ENCODE measurements at places on chromosomes 5 and 9.
A peak's percentile ranks its signal among the peaks of the same experiment; 100 is the strongest.

DNA sequence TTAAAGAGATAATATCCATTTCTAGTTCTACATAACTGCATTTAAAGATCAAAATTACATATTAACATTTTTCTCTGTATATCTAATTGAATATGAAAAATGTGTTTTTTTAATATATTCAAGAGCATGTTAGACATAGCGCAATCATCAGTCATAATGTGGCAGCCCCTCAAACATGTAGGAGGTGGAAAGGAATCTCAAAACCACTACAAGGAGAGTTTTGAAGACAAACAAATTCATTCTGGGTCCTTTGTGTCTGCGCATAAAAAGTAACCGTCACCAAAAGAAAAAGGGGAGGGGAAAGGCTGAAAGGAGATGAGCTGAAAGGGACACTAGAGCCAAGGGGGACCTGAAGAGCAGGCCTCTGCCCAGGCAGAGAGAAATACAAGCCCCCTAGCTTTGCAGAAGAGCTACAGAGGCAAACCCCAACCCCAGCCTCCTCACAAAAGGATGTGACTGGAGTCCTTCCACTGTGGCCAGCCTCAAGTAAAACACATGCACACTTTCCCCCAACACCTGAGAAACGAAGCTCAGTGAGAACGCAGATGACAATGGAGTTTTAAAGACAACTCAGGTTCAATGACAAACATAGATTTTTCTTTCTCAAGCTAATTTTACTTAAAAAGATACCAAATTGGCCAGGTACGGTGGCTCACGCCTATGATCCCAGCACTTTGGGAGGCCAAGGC lies 62.0 kb downstream of the MAPKAP1 start:
- DNase-seq: no peak

DNA sequence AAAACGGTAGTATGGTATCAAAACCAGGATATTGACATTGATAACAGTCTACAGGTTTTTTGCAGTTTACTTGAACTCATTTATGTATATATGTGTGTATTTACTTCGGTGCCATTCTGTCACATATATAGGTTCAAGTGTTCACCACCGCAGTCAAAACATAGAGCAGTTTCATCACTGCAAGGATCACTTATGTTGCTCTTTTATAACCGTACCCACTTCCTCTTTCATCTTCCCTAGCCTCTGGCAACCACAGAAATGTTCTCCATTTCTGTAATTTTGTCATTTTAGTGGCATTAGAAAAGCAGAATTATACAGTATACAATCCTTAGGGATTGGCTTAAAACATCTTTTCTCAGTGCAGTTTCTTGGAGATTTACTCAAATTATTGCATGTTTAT lies 90.3 kb downstream of the SH3GL2 start:
- DNase-seq: no peak

DNA sequence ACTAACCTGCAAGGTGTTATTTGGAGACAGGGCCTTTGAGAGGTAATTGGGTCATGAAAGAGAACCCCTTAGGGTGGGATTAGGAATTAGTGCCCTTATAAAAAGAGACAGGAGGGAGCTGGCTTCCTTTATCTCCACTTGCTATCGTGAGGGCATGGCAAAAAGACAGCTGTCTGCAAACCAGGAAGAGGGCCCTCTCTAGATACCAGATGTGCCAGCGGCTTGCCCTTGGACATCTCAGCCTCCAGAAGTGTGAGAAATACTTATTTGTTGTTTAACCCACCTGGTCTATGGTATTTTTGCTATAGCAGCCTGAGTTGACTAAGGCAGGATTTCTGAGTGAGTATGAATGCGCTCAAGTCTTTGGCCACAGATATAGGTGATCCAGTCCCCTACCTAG lies 978 bp upstream of the RGS14 start:
- DNase-seq: no peak

DNA sequence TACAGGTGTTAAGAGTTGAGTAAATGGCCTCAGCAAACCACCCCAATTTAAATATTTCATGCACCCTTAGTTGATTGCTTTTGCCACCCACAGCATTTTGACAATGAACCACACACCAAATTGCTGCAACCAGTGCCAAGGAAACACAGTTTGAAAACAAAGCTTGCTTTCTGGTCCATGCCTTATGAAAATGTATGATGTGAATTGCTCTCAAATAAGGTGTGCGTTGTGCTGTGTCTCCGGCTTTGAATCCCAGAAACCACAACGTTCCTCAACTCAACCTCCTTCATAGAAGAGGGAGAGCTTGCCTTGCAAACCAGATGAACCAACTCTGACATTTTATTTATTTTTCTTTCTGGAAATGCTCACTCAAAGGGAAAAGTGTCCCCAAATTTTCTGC lies 762.7 kb downstream of the TLE1 start:
- no peak for DNase-seq

DNA sequence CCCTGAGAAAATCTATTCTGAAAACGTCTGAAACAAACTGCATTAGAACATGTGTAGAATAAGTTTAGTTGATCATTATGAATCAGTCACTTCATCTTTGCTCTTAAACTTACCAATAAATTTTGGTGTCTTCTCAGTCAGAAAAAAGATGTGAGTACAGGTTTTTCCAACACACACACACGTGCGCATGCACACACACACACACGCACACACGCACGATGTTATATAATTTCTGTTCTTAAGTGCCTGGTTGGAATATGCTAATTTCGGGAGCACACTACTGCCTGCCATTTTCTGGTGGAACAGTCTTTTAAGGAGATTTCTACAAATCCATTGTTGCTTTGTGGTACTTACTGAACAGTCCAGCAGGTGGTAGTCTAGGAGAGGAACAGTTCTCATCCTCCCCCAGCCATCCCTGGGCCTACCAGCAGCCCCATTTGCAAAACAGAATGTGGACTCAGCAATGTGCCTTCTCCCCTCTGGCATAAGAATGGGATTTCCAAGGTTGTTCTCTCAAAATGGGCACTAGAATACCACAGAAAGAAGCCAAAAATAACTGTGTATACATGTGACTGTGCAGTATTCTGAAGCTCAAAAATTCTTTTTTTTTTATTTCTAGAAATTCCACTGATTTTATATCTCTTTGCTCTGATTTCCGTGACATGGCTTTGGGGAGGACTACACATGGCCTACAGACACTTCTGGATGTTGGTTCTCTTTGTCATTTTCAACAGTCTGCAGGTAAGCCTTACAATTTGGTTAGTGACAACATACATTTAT lies 281.3 kb downstream of the ARRDC3 start:
- peak; percentile 80 for DNase-seq

GRCh38 chr9:6630502-6631206 lies 14.9 kb downstream of the GLDC start:
- DNase-seq: no peak

GRCh38 chr9:89953824-89954615 lies 349.2 kb downstream of the GADD45G start:
- DNase-seq: no peak

- no peak for DNase-seq
Measured at GRCh38 chr5:127854520-127854919, 151.3 kb downstream of the CCDC192 start.

DNA sequence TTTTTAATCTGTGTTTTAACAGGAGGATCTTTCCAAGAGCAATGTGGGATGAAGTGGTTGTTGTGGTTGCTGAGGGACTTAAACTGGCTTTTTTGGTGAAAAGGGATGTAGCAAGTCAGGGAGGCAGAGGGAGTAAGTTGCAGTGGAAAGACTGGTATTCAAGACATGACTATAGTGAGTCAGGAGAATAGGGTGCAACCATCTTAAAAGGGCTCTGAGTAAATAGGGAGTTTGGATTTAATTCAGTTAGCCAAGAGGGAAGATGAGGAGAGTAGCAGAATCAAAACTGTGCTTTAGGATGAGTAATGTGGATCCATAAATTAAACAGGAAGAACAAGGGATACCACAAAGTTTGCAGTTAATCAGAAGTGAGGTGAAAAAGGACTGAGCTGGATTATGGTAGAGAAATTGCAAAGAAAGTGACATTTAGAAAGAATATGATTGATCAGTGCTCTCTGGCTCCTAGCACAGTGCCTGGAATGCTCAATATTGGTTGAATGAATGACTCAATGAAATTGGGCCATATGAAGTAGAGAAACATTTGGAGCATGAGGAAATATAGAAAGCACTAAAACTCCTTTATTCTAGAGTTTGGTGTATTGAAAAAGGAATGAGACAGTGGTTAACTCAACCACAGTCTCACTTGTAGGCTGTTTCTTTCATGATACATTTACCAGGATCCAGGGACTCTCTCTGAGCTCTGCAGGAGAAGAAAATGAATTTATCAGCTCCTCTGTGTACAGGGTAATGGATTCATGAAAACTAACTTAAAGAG lies 5.1 kb downstream of the POLR3G start:
- no peak for DNase-seq

GRCh38 chr5:16889203-16889971 lies 46.7 kb downstream of the MYO10 start:
- no peak for DNase-seq

GRCh38 chr9:5819174-5819573 lies 13.7 kb downstream of the ERMP1 start:
- DNase-seq: no peak

GRCh38 chr9:90974016-90974415 lies 172.4 kb downstream of the SYK start:
- DNase-seq: no peak

- DNase-seq: no peak
Measured at GRCh38 chr9:77848404-77848803, 183.2 kb downstream of the GNAQ start.

GRCh38 chr5:4054092-4054491 lies 458.5 kb downstream of the IRX1 start:
- DNase-seq: no peak

- no peak for DNase-seq
Measured at GRCh38 chr9:134303601-134304000, 22.7 kb upstream of the RXRA start.

- DNase-seq: no peak
Measured at GRCh38 chr5:148372166-148372725, 11.5 kb upstream of the FBXO38 start.

DNA sequence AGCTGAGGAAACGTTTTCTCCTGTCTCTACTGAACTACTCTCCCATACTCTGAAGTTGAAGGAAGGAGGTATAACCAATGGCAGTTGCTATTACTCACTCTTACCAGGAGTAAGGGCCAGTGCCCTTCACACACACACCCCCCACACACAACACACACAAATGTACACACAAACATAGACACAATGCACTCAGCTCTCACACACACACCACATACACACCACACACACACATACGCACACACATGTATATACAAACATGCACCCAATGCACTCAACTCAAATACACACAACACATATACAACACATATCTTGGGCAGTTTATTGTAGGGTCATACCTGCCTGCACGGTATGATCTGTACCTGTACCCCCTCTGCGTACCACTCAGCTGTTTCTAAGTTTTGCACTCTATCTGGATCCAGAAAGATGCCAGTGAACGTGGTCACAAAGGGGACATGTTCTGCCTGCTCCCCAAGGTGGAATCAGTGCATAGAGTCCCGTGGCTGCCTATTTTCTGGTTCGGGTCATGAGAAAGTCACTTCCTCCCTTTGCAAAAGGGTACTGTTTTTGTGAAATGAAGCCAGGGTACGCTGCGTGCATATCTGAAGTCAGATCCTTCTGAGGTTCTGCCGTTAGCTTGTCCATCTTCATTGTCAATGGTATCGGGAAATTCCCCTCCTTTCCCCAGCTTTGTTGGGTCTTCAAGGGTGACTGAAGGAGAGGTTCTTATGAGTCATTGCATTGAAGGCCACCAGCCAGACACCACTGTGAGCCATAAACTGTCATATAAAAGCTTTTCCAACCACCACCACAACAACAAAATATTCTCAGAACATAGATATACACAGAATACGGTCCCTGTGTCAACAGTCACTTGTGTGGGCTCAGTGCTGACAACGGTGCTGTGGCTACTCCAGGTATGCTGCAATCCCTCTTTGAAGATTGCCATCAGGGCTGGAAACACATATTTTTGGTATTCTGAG lies 131.9 kb downstream of the UGCG start:
- DNase-seq: no peak

DNA sequence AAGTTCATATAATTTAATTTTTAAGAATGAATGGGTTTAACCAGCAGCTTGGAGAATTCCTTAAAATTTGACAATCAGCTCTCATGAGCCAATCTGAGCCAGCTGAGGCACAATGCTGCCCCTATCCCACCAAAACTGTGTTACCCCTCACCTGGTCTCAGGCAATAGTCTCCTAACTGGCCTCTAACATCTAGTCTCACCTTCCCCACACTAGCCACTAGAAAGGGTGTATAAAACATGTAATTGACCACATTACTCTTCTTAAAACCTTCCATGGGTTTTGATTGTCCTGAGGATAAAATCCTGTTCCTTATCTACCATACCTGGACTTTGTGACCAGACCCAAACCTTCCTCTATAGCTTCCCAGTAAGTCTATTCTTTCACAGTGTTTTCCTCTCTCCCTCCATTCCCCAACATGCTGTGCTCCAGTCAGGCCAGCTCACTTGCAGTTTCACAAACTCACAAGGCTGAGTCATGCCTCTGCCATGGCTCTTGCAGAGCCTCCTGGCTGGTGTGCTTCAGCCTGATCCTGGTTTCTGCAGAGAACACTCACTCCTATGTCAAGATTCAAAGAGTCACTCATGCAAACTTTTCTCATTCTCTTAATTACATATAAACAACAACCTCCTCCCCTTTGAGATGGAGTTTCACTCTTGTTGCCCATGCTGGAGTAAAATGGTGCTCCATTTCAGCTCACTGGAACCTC lies 16.0 kb upstream of the ZCCHC7 start:
- no peak for DNase-seq

DNA sequence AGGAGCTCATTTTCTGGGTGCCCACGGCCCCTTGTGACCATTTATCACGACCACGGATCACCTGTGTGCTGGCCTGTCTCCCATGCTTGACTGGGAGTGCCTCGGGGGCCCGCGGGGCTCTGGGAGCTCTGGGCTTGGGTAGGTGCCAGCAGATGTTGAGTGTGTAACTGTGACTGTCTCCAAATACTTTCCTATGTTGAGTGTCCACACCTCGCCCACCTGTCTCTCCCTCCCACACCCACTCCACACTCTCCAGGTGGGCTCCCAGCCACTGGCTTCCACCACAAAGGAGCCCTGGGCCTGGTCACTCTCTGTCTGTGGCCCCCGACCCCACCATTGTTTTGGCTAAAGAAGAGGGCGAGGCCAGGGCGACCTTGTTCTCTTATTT lies 196.4 kb downstream of the CDK5RAP2 start:
- DNase-seq: no peak

DNA sequence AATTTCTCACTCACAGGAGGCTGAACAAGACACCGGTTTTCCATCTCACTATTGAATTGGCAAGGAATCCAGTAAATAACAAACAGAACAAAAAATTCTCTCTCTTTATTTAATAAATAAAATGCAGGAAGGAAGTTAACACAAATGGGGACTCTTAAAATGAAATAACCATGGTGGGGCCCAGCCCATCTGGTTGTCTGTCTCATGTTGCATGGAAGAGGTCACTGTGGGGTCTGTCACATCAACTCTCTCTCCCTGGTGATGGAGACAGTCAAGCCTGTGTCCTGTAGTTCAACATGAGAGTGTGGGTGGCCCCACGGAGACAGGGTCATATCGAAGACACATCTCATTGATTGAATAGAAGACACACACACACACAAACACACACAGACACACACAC lies 297.7 kb downstream of the IRX2 start:
- DNase-seq: no peak

Data from sciatic nerve (tissue), 2 donors.